ENCODE measurements at places on chromosomes 6 and 20.

DNA sequence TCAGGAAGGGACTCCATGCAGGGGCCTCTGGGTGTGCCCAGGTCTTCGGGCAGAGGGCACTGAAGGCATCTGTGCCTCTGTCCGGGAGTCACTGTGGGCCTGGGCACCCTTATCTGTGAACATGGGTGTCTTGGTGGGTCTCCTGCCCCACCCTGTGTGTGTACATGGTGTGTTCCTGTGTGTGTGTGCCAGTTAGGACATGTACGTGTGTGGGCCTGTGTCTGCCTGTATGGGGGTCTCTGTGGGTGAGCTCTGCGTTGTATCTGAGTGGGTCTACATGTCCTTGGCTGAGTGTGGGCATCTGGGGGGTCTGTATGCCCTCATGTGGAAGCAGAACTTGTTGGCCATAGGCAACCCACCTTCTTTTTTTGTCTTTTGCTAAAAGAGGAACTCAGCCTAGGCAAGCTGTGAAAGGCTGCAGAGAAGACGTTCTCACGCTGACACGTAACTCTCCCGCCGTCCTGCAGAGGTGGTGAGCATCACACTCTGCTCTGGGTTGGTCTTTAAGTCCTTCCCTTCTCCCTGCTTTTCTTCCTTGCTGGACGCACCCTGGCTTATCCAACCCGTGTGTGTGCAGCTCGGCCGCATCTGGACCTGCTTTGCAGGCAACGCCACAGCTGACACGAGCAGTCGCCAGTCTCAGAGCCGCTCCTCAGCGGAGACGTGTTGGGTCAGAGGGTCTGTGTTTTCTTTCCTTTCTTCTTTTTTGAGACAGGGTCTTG lies 532 bp upstream of the NPBWR2 start:
- no peak for DNase-seq

GRCh38 chr20:39111359-39112177 lies 149.4 kb downstream of the DHX35 start:
- DNase-seq = no peak

- DNase-seq = no peak
Measured at GRCh38 chr6:25601800-25602673, 50.0 kb upstream of the SCGN start.

GRCh38 chr6:149456311-149457021 lies 28.3 kb downstream of the ZC3H12D start:
- DNase-seq = no peak

GRCh38 chr6:340991-341827 lies 48.9 kb downstream of the DUSP22 start:
- DNase-seq = no peak

- DNase-seq = no peak
Measured at GRCh38 chr20:35006009-35006408, 50.3 kb downstream of the MYH7B start.

DNA sequence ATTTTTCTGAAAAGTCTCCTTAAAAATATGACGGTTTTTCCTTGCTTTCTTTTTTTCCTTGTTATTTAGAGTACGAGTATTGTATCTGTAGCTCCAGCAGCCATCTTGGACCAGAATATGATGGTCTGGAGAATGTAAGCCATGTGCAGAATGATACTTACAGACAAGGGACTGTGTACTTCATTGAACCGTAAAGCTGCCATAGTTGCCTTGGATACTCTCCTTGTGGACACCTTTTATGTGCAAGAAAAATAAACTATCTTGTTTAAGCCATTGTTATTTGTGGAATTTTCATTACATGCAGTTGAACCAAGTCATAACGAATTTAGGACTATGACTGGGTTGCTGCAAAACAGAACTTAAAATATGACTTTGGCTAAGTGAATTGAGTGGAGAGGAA lies 485.8 kb upstream of the CITED2 start:
- DNase-seq = no peak

DNA sequence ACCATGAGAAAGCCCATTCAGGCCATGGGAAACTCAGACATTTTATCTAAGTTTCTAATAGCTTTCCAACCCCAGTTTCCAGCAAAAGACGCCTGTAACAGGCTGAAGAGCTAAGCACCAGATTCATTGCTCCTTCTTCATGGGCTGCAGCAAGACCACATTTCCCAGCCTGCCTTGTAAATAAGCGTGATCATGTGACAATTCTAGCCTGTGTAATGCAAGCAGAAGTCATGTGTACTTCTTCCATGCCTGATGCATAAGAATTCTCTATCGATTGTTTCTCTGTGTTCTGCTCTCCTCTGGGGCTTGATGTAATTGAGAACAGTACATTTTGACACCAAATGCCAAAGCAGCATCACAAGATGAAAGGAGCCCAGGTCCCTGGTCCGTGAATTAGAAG lies 6.8 kb downstream of the PCSK2 start:
- no peak for DNase-seq

DNA sequence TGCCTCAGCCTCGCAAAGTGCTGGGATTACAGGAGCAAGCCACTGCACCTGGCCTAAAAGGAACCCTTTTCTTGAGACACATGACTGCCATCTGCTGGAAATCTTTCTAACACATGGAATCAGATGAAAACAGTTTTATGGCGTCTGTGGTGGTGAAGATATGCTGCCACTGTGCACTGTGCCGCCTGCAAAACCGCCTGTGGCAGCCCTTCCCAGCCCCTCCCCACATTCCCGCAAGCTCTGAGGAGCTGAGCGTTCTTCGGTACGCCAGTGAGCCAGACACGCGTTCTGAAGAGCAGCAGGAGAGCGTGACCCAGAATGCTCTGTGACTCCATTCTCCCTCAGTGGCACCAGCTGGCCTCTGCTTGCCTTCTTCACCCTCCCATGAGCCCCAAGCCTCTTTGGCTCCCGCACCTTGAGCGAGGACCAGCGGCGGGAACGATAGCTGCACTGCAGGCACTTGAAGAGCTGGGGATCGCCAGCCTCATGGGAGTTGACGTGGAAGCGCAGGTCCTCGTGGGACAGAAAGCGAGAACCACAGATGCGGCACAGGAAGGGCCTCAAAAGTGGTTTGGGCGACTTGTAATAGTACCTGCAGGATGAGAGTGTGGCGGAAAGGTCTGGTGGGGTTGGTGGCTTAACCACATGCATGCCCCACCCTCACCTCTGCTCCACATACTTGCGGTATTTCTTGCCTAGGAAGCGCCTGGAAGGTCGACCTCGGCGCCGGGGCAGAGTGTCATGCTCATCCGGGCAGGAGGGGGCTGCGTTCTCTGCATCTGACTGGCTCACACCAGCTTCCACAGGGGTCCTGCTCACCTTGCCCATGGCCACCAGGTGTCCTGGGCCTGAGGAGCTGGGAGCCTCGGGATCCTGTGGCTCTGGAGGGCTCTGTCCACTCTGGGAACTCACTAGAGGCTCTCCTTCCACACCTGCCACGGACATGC lies 8.7 kb downstream of the ZNF335 start:
- DNase-seq = no peak

- no peak for DNase-seq
Measured at GRCh38 chr6:14880052-14880451, 365.8 kb upstream of the JARID2 start.

GRCh38 chr6:79796197-79796596 lies 151.2 kb downstream of the ELOVL4 start:
- no peak for DNase-seq

GRCh38 chr6:131724114-131724513 lies 13.3 kb upstream of the CTAGE9 start:
- DNase-seq = no peak

GRCh38 chr6:164378330-164378729 lies 931.1 kb downstream of the C6orf118 start:
- DNase-seq = no peak

- DNase-seq = no peak
Measured at GRCh38 chr6:137602313-137603197, 108.4 kb upstream of the OLIG3 start.

DNA sequence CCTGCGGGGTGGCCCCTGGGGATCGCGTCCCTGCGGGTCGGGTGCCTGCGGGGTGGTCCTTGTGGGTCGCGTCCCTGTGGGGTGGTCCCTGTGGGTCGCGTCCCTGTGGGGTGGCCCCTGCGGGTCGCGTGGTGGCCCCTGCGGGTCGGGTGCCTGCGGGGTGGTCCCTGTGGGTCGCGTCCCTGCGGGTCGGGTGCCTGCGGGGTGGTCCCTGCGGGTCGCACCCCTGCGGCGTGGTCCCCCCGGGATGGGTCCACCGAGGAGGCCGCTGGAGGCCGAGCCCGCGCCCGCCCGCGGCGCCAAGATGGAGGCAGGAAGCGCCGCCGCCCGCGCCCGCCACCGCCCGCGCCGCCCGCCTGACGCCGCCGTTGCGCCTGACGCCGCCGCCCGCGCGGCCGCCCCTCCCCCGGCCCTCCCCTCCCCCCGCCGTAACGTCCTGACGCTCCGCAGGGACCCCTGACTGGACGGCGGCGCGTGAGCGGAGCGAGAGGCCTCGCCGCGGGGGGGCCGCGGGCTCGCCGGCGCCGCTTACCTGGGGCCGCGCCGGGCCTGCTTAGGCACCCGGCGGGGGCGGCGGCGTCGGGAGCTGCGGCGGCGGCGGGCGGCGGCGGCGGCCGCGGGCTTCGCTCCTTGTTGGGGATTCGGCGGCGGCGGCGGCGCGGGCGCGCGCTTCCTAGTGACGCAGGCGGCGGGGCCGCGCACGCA lies at the start of gene GMEB2:
TSS of gene GMEB2 (minus strand) at position 678 of the 705 bp plus-strand sequence. CDS start 7,704 bp downstream, outside the sequence.
- DNase-seq = peak; percentile 92

DNA sequence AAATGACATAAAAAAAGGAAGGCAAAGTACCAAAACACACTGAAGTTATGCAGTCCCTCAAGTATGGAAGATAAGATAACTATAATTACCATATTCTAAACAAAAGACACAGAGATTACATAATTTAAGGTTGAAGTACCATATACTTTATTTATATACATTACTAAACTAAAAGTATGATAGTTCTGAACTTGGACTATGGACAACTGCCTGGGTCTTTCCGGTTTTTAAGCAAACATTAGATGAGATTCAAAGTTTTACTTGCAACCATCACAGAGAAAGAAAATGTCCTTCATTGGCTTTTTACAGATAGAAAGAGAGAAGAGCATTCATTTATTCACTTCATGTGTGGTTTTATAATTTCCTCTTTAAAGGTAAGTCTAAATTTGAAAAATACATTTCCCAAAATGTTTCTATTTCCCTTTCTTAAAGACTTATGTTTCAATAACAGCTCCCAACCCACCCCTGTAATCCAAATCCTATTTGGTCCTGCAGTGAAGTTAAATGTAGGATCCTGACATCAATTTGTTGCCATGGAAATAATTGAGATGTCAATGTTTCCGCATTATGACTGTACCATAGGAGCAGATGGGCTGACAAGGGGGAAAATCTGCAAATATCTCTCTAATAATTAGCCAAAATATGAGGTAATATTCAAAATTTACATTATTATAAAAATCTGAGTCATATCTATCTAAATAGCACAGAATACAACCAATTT lies 63.7 kb downstream of the PTPRK start:
- no peak for DNase-seq

GRCh38 chr6:118813775-118814174 lies 80.2 kb upstream of the ASF1A start:
- peak; percentile 17 for DNase-seq

GRCh38 chr20:34829191-34829590 lies 3.7 kb upstream of the NCOA6 start:
- no peak for DNase-seq

DNA sequence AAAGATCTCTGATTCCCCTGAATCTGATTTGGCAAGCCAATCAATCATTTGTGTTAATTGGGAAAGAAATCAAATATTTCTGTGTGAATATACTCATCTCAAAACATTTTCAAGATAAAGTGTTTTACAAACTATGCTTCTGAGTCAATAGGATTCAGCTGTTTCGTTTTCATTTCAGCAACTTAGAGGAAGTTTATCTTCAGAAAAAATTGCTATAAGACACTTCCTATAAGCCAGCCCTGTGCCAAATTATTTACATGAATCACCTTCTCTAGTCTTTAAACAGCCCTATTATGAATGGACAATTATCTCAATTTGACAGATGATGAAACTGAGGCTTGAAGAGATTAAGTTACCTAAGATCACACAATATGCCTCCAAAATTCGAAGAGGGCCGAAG lies 10.9 kb downstream of the DEFB129 start:
- no peak for DNase-seq

DNA sequence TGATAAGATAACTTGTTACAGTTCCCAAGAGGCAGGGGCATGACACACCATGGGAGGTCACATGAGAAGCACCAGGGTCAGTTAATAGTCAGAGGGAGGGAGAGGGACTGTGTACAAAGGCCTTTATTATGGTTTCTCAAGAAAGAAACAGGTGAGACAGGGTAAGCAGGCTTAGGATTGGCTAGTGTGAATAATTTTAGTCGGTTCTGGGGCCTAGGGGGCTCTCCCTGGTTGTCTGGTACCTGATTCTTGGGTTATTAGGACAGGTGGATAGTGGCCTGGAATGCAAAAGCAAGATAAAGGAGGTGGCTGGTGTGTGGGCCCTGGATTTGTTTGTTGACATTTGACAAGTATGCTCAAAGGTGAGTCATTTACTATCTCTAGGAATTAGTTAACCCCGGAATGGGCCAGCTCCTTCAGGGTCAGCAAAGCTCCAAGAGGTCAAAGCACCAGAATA lies 49.4 kb upstream of the MCUR1 start:
- DNase-seq = no peak

DNA sequence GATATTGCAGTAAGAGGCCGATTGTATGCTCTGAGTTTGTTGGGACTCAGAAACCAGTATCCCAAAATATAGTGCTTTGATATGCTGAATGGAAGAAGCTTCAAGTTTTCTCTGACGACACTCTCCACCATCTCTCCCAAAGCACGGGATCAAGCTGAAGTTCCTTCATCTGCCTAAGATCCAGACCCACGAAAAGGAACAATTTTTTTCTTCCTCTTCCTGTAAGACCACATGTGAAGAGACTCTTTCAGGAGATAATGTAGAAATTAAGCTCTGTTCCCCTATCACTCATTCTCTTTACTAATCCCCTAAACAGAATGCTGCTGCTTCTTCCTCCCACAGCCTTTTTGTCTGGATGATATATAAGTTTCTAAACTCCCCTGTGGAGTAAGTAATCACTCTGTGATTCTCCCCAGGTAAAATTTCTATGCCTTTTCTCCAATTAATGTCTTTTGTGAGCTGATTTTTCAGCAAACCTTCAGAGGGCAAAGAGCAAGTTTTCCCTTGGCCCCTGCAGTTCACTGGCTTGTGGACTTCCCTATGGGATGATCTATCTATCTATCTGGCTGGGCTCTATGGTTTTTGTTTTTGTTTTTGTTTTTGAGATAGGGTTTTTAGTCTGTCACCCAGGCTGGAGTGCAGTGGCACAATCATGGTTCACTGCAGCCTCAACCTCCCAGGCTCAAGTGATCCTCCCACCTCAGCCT lies 13.5 kb upstream of the PNRC1 start:
- DNase-seq = no peak

- no peak for DNase-seq
Measured at GRCh38 chr6:39224011-39224410, 5.3 kb downstream of the KCNK5 start.

- no peak for DNase-seq
Measured at GRCh38 chr6:134816780-134817179, 133.1 kb downstream of the ALDH8A1 start.

DNA sequence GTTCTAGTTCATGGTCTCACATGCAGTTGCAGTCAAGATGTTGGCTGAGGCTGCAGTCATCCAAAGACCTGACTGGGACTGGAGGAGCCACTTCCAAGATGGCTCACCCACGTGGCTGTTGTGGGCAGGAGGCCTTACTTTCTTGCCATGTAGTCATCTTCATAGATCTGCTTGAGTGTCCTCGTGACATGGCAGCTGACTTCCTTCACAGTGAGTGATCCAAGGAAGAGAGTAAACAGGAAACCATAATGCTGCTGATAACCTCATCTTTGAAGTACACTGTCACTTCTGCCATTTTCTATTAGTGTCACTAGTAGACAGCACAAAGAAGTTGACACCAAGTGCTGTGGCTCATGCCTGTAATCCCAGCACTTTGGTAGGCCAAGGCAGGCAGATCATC lies 40.1 kb upstream of the AKIRIN2 start:
- DNase-seq = peak; percentile 59

Data from CD4-positive, alpha-beta T cell treated with Interleukin-17A for 4 hours (primary cell).